H7 (cell line): ENCODE measurements at places on chromosomes 16 and 17.
A peak's percentile ranks its signal among the peaks of the same experiment; 100 is the strongest.

GRCh38 chr17:72710834-72711233 lies 381.7 kb downstream of the SLC39A11 start:
- no peak for DNase-seq

GRCh38 chr16:66918803-66919568 lies at the start of gene CDH16:
Gene CDH16, minus strand, starts transcription at chr16:66918885. Its CDS starts 820 bp downstream, at chr16:66918065.
- no peak for DNase-seq

DNA sequence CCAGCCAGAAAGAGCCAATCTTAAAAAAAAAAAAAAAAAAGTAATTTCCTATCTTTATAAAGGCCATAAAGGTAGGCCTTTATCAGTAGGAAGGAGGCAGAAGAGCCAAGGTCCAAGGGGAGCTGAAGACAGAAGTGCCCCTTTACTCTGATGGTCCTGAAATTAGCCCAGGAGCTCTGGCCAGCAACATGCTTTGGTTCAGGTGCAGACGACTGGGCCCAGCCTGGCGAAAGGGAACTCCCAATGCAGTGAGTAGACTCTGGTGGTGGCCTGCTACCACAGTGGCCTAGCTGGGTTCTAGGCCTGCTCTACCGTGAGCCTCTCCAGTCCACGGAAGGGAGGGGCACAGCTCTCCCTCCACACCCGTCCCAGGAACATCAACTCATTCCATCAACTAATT lies 23.1 kb upstream of the MEIOB start:
- no peak for DNase-seq

DNA sequence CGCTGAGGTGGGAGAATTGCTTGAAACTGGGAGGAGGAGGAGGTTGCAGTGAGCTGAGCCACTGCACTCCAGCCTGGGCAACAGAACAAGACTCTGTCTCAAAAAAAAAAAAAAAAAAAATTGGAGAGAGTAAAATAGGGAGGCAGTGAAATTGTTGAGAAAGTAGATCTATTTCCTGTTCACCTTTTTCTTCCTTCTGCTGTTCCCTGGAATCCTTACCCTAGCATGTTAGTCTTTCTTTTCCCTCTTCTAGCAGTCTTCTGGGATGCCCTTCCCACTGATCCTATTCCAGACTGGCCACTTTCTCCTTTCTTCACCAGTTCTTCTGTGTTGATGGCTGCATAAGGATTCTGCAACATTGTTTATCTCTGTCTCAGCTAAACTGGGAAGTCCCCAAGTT lies 3.1 kb downstream of the NME2 start:
- DNase-seq, result no peak

GRCh38 chr17:55693254-55694216 lies 29.1 kb downstream of the TMEM100 start:
- DNase-seq, result no peak

- peak; percentile 88 for DNase-seq
Observed at GRCh38 chr17:9576521-9577372, at the start of gene CFAP52. Gene CFAP52, plus strand, starts transcription at chr17:9576642. Its CDS starts 54 bp downstream, at chr17:9576696.

DNA sequence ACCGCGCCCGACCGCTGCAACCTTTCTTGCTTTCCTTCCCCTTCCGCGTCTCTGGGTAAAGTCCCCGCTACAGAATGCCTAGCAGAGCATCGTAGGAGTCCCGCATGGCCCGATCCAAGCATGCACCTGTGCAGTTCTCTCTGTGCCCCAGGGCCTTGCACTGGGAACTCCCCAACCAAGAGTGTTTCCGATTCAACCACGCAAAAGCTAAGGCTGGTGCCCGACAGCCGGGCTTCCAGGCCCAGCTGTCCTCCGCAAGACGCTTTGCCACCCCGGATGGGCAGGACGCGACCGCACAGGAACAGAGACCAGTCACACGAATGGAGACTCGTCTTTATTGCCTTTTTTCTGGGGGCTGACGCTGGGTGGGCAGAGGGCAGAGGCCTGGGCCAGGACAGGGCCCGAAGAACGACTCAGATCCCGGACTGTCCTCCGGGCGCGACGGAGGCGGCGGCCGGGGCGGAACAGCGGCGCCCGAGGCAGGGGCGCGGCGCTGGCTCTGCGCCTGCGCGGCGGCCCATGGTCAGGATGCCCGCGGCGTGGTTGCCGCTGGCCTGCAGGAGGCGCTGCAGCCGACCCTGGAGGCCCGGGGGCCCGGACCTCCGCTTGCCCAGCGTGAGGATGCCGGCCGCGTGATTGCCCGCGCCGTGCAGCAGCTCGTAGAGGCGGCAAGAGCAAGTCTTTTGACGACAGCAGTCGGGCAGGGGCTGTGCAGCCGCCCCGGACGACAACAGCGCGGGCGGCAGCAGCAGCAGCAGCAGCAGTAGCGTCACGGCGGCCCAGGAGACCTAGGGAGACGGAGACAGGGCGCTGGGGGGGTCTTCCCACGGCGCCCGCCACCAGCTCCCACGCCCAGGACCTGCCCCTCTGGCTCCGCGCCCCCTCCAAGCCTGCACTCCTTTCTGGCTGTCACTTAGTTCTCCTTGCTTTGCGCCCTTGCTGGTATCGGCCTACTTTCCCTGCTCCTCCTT lies 1.2 kb downstream of the HCRT start:
- peak; percentile 99 for DNase-seq

- DNase-seq, result no peak
Observed at GRCh38 chr16:22786691-22787090, 27.3 kb upstream of the HS3ST2 start.

- DNase-seq, result peak; percentile 59
Observed at GRCh38 chr17:6269478-6269877, 165.4 kb downstream of the AIPL1 start.

DNA sequence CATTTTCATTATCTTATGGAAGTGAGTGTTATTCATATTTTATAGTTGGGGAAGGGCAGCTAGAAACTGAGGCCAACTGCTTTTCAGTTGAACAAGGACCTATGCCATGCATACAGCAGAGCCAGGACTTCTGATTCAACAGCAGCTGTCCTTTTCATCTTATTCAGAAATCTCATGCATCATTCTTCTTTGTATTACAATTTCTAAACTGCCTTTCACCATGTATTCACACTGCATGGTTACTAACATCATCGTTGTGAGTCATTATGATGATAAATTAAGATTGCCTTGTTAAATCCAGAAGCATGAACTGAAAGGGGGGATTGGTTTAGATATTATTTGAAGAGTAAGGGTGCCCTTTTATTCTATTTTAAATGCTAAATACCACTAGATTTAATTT lies 1470.1 kb upstream of the GOT2 start:
- DNase-seq, result no peak
